Placental pericyte (primary cell): ENCODE measurements at places on chromosomes 1 and 21. TPM values are rescaled to one million over a fixed set of nuclear protein-coding genes. Genes with fewer than 3 reads are reported as not detected.

Gene ZNF648
- total RNA-seq, result under 0.01 TPM in 1 of 2 replicates, not detected in the other

Gene TEX35
- total RNA-seq, result not detected in 2 replicates

Gene RAB4A
- 12.9 and 15.0 TPM in 2 replicates for total RNA-seq

Gene NPL
- 0.43 and 1.8 TPM in 2 replicates for total RNA-seq

Gene CIART
- 0.66 and 3.4 TPM in 2 replicates for total RNA-seq

Gene CAMSAP2
- total RNA-seq, result 35.9 and 44.5 TPM in 2 replicates

Gene FAM131C
- 0.14 TPM in 1 of 2 replicates, not detected in the other for total RNA-seq

Gene PAPPA2
- 0.22 and 1.6 TPM in 2 replicates for total RNA-seq

Gene HES3
- not detected in 2 replicates for total RNA-seq

Gene MNDA
- not detected in 2 replicates for total RNA-seq

Gene LY9
- not detected in 2 replicates for total RNA-seq

Gene LEFTY2
- not detected in 2 replicates for total RNA-seq

Gene PDE4B
- total RNA-seq, result 11.8 and 72.3 TPM in 2 replicates

Gene TAL1
- under 0.01 TPM in 1 of 2 replicates, not detected in the other for total RNA-seq

Gene AQP10
- not detected in 2 replicates for total RNA-seq

Gene TRMT13
- 9.2 and 16.9 TPM in 2 replicates for total RNA-seq

Gene PCP4
- total RNA-seq, result not detected in 2 replicates

Gene LAPTM5
- total RNA-seq, result 0.43 TPM in 1 of 2 replicates, not detected in the other

Gene MT1HL1
- total RNA-seq, result not detected in 2 replicates

Gene VCAM1
- 33.8 and 113 TPM in 2 replicates for total RNA-seq

Gene GPATCH3
- total RNA-seq, result 8.7 and 9.6 TPM in 2 replicates

Gene KRTAP13-2
- total RNA-seq, result not detected in 2 replicates

Gene MTR
- total RNA-seq, result 15.8 and 31.4 TPM in 2 replicates

Gene MCOLN2
- 0.29 and 0.88 TPM in 2 replicates for total RNA-seq

Gene RXRG
- total RNA-seq, result not detected in 2 replicates

Gene SYCP1
- not detected in 2 replicates for total RNA-seq

Gene SH3D21
- total RNA-seq, result 2.2 and 4.7 TPM in 2 replicates

Gene KANK4
- not detected in 2 replicates for total RNA-seq

Gene NTMT2
- not detected in 2 replicates for total RNA-seq
